AG20443 (cell line): ENCODE measurements at places on chromosomes 5 and 9.

GRCh38 chr9:32906213-32906612 lies 95.2 kb downstream of the APTX start:
- DNase-seq: no peak

- peak; percentile 30 for DNase-seq
These were observed 203.7 kb downstream of the ADAMTS12 start for GRCh38 chr5:33688066-33688465.

DNA sequence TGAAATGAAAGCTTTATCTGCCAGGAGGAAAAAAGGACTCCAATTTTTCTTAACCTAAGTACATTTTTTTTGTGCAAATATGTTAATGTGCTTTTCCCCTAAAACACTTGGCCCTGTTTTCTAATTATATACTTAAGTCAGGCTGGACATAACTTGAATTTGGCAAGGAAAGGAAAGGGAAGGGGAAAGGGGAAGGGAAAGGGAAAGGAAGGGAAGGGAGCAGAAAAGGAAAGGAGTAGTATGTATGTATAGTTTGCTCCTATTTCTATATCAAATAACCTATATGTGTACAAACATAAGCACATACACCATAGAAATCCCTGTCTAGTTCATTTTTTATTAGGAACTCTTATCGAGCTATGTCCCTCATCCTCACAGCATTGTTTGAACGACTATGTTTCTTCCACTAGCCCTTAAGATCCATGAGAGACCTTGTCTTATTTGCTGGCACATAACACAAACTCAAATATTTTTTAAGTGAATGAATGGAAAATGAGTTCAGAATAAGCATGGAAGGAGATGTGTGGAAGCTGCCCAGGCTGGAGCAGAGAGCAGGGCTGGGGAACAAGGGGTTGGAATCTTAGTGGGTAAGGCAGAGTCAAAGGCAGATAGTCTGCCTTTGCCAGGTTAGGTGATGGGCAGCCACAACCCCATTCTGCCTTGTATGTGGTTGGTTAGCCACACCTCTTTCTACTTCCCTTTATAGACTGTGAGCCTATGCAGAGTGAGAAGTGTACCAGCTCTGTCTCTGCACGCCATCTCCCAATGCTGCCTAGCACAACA lies 70.0 kb downstream of the KLHL3 start:
- no peak for DNase-seq

GRCh38 chr5:169296419-169297143 lies 4.4 kb downstream of the SLIT3 start:
- DNase-seq: peak; percentile 85

GRCh38 chr9:108396611-108397010 lies 459.2 kb downstream of the ACTL7B start:
- no peak for DNase-seq

- peak; percentile 49 for DNase-seq
These were observed 144.5 kb upstream of the TNC start for GRCh38 chr9:115262477-115262876.

DNA sequence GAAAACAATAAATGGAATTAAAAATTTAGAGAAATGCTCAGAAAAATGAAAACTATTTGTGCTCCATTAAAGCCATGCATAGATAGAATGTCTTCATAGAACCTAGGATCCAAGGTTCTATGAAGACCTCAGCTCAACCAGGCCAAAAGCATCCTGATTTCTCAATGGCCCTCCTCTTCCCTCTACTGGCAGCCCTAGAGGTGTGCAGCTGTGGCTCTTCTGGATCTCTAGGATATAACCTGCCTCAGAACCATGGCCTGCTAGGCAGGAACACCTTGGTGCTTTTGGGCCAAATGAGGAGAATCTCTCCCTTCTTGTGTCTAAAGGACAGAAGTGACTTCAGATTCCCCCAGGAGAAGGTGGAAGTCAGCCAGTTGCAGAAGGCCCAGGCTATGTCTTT lies 15.1 kb downstream of the IFNA1 start:
- peak; percentile 65 for DNase-seq

- DNase-seq: peak; percentile 65
These were observed 1.0 kb downstream of the FAM221B start for GRCh38 chr9:35827486-35827885.

- DNase-seq: peak; percentile 35
These were observed 244.4 kb upstream of the RAI14 start for GRCh38 chr5:34411470-34412346.

- no peak for DNase-seq
These were observed 328.2 kb downstream of the BNC2 start for GRCh38 chr9:16542290-16542689.

GRCh38 chr5:96629774-96630173 lies 32.4 kb upstream of the CAST start:
- peak; percentile 83 for DNase-seq

- no peak for DNase-seq
These were observed 471.1 kb upstream of the WWC1 start for GRCh38 chr5:167820101-167820990.

DNA sequence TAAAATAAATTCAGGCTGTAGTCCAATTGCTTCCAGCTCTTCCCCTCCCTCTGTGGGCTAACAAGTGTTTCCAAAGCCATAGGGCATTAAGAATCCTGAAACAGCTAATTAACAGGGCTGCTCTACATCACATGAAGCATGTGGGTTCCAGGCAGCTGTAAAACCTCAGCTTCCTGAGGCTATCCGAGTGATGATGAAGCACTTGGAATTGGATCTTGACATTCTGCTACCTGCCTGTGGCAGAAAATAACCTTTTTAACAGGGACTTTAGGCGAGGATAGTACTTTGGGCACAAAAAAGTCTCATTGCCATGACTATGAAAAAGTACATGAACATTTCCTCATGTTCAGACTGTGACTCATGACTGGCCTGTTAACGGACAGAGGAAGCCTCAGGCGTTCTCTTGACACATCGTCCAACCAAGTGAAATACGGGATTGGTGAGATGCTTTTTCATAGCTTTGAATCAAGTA lies 107.2 kb downstream of the PDE4D start:
- DNase-seq: peak; percentile 69

- DNase-seq: no peak
These were observed 124.3 kb upstream of the NR3C1 start for GRCh38 chr5:143527808-143528207.

DNA sequence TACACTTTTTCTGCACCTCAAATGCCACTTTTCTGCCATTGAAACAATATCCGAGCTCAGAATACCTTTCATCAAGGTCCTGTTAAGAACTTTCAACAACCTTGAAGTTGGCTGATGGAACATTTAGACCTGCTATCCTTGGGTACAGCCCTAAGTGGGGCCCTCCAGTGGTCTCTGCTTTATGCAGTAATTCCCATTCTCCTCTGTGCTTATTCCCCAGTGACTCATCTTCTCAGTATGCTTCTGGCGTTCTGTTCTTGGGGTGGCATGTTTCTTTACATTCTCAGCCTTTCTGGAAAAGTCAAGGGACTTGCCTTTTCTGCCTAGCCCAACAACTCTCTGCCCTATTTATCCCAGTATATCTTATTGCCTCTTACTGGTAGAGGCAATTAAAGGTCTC lies 7.1 kb downstream of the ANP32B start:
- peak; percentile 64 for DNase-seq

DNA sequence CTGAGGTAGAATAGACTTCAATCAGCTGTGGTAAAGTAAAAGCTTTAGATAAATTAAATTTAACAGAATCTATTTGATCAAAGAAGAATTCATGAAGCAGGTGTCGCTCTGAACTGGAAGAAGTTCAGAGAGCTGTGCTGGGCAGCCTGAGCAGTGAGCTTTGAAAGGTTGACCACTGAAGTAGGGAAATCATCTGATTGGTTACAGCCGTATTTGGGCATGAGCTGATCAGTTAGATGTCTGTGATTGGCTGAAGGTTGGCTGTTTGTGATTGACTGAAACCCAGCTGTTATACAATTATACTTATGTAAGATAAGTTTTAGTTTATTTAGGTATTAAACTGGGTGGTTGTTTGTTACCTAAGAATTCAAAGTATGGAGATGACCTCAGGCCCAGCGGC lies 1174.6 kb downstream of the CDH9 start:
- no peak for DNase-seq

GRCh38 chr9:3968891-3969290 lies 331.0 kb downstream of the GLIS3 start:
- peak; percentile 11 for DNase-seq

DNA sequence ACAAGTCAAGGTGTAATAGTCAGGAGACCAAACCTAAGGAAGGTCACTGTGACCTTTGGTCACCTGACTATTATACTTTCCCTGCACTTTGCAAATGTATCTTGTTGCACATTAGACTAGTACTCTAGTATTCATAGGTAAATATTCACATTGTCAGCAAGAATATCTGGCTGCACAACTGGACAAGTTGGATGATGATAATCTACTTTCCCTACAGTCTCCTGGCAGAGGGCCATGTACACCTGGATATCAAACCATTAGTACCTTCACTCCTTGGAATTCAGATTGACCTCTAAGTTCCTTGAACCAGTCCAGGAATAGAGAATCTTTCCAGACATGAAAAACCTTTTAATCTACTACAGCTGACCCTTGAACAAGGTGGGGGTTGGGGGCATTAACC lies 344.8 kb downstream of the DEPDC1B start:
- DNase-seq: no peak

DNA sequence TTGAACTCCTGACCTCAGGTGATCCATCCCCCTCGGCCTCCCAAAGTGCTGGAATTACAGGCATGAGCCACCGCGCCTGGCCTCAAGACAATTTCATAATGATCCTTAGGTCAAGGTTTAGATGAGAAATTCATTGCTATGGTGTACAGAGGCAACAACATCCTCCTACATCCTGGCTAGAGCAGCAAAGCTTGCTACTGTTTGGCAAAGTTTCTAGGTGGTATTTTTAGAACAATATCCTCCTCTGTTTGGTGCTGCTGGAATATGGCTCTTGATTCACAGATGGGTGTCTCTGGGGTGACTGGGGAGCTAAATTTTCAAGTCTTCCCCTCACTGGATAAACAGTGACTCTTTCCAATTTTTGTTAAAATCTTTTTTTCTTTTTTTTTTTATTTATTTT lies 30.6 kb downstream of the CRHBP start:
- no peak for DNase-seq

DNA sequence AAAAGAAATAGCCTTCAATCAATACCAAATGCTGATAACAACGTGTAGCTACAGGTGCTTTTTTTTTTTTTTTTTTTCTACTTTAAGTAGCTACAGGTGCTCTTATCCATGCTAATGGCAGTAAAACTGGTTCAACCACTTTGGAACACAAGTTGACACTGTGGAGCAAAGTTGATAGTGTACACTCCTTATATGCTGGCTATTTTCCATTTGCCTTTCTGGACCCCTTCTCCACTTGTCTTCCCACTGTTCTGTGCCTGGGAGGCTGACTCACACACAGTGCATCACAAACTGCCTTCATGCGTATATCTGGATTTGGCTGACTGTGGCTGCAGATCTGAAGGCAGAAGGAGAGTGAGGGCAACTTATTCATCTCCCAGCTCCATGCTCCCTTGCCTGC lies 247.9 kb downstream of the MSX2 start:
- DNase-seq: no peak

DNA sequence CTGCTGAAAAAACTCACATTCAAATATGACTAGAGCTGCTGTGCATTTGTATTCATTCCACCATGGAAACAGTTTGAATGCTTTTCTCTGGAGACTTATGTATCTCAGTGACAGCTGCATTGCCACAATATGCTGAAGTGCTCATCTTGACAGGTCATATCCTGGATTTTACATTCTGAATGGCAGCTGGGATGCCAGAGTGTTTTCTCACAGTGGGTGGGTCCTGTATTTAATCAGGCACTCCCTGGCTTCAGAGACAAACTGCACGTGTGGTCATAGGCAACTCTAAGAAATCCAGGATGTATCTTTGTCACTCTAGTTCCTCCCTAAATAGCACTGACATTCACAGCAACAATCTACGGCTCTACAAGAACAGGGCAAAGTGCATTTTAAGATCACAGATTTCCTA lies 75.6 kb downstream of the ST8SIA4 start:
- no peak for DNase-seq

DNA sequence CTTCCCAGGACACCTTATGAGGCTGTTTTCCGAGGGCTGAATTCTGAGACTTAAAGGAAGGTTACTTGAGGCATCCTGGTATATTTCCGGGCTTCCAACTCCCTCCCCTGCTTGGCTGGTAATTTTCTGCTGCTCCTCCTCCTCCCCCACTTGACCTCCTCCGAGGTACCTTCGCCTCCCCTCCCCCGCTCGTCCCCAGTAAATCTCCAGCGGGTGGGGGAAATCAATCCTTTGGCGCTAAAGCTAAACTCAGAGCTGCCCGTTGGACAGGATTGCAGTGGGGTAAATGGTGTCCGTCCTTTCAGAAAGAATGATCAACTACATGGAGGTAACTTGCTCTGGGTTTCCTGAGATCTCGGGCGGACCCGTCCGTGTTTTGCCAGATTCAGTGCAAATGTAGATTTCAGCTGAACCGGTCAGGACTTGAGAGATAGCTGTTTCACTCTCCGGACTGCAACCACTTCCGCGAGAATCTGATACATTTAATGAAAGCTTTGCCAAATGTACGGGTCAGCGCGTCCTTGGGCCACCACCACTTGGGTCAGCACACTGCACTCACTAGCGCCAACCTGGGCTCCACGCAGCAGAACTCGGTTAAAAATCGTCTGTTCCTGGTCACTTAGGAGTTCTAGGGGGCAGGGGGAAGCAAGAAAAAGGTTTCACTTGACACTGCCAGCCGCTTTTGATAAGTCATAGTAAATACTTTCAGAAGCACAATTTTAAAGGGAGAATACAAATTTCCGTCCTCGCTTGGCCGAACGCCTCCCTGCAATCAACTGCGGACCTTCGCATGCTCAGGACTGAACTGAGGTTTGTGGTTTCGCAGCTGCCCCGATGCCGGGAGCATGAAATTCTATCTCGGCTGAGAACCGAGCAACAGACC lies 4.6 kb upstream of the ISL1 start:
- DNase-seq: no peak

- DNase-seq: peak; percentile 69
These were observed 1.7 kb upstream of the CNTRL start for GRCh38 chr9:121073038-121073437.

- no peak for DNase-seq
These were observed 18.3 kb upstream of the NEK6 start for GRCh38 chr9:124239249-124240073.

DNA sequence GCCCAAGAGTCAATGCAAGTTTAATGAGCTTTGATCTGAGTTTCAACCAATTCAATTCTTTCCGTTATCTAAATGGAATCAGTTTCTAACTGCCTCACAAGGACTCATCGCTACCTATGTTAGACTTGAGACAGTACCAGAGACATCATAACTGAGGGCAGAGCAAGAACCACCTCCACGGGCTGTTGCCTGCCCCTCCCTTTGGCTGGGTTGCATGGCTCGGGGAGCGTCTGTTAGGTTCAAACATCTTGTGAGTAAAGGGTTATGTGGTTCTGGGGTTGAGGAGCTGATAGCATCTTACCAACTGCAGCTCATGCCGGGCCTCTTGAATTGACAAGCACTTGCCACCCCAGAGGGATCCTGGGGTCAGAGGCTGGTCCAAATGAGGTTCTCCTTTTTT lies 457.9 kb downstream of the ENC1 start:
- no peak for DNase-seq

GRCh38 chr5:177412603-177413233 lies 3.4 kb upstream of the F12 start:
- DNase-seq: no peak

DNA sequence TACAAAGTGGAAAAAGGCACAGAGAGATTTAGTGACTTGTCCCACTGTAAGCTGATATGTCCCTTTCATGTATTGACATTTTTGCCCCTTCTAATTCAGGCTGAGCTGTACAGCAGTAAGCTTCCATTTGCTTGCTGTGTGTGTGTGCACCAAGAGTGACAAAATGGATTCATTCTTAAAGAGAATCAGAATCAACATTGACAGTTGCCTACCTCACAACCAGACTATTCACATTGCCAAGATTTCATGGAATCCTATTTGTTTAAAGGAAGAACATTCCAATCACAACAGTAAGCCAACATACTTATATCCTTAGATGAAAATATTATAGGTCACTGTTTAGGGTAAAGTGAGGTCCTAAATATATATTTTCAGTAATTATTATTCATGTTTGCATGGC lies 102.6 kb downstream of the TMEM232 start:
- no peak for DNase-seq
